ENCODE measurements at places on chromosomes 7 and 10.

GRCh38 chr7:3650844-3651243 is 349.8 kb downstream of the SDK1 start:
- no peak for DNase-seq

GRCh38 chr10:67609996-67610793 is 85.8 kb downstream of the CTNNA3 start:
- no peak for DNase-seq

DNA sequence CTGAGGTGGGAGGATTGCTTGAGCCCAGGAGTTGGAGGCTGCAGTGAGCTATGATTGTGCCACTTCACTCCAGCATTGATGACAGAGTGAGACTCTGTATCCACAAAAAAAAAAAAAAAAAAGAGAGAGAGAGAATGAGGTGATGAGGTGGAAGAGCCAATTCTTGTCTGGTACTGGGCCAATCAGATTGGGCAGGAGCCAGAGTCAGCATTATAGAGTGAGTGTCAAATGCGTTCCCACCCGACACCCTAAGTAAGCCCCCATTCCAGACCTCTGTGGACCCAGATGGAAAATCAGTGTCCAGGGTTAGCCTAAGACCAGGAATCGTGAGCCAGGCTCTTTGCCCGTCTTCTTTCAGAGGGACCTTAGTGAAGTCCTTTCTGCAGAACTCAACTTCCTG is 83.9 kb downstream of the WIPF3 start:
- no peak for DNase-seq

DNA sequence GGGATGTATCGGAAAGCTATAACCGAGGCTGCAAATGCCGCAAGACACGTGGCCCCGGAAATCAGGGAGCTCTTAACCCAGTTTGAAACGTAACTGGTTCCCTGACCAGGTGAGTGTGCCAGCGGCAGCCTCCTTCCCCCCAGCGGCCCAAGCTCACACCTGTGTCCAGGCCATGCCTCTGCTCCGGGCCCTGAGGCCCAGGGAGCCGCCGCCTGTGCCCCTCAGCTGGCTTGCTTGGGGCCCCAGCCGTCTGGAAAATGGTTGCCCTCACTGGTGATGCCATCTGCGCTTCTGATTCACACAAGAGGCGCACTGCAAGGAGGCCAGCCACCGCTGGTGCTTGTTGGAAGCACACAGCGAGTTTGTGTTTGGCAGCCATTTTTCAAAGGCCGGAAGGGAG is 9.2 kb downstream of the PWWP2B start:
- DNase-seq: no peak

All from CD8-positive, alpha-beta T cell (primary cell).